Glomerular endothelial cell (primary cell): ENCODE measurements at places on chromosomes 2 and 18.

GRCh38 chr2:171347591-171348032 is 86.2 kb downstream of the METTL8 start:
- no peak for DNase-seq

GRCh38 chr2:100392715-100393114 is 24.8 kb downstream of the CHST10 start:
- no peak for DNase-seq

- no peak for DNase-seq
These were observed 399.7 kb downstream of the CPS1 start for GRCh38 chr2:210956101-210956500.

- DNase-seq = no peak
These were observed 19.6 kb downstream of the NDUFAF7 start for GRCh38 chr2:37250869-37251740.

GRCh38 chr2:228181098-228182019 is at the start of gene SPHKAP:
SPHKAP (minus strand) TSS chr2:228181687; CDS start chr2:228181598, 89 bp downstream.
- DNase-seq = no peak

- DNase-seq = no peak
These were observed 289.2 kb upstream of the HDAC4 start for GRCh38 chr2:239689985-239690384.

DNA sequence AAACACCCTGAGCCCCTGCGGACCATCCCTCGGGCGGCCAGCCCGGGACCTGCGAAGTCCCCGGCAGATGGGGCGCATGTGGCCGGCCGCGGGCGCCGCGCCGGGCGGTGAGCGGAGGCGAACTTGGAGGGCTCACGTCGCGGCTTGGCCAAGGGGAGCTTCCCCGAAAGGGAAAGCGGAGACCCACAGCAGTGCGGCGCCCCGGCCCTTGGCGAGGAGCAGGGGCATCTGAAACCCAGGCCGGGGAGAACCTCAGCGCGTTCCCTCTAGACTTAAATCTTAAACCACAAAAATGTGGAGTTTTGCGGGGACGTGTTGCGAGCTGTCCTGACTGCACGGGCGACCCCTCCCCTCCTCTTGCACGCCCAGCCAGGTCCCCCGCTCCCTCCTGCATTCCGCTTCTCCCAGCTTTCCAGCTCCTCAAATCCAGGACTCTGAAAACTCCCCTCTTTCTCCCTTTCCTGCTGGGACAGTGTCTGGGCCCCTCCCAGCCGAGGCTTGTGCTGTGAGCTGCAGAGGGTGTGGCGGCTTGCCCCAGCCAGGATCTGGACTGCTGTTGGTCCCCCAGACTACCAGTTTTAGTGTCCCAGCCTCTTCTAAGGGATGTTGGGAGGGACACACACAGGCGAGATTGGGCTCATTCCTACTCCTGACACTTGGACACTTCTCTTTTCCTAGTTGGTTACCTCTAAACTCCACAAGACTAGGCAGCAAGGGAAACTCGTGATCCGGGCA is 1.3 kb downstream of the FMNL2 start:
- DNase-seq = no peak

DNA sequence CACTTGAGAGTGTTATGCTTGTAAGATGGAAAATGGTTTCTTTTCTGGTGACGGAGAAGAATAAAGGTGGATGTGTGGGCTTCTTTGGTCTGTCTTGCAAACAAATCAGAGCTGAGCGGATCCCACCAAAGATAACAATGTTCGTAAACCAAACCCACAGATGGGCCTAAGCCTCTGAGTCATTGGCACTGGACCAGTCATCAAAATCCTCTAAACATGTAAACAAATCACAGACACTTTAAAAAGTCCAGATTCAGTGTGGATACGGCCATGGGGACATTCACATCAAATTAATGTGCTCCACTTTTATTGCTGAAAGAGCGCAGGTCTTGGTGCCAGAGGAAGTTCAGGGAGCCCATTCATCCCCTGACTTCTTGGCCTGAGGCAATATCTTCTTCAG is 60.5 kb upstream of the TMEM200C start:
- DNase-seq = no peak

- DNase-seq = no peak
These were observed 70.9 kb downstream of the AFF3 start for GRCh38 chr2:100071335-100072043.

DNA sequence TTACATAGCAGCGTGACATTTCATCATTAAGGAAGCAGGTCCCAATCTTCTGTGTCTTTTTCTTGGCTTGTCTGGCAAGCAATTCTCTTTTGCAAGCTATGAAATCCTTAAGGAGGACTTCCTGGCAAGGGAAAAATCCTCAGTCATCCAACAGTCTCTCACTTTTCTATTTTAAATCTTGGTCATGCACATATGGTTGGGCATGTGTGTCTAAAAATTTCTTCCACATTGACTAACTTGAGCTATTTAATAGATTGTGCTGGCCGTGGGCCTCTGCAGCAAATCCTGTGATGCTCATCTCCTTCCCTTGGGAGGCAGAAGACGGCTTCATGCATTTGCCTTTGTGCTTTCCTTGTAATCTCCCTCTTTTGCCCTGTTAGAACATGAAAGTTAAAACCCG is 634.3 kb upstream of the FANCL start:
- DNase-seq = no peak

DNA sequence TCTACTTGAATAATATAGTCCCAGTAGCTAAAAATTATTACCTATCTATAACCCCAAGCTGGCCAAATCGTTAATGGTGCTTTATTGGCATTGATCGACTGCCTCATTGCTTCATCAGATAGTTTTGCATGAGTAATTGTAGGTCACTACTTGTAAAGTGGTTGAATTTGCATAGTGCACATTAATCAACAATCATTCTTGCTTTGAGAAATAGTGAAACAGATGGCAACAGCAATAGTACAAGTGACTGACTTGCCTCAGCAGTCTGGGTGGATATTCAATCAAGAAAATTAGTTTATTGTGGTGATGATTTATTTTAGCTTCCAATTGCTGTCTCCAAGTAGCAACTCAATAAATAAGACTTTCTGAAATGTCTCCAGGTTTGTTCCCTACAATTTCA is 117.8 kb upstream of the NRXN1 start:
- DNase-seq = no peak

DNA sequence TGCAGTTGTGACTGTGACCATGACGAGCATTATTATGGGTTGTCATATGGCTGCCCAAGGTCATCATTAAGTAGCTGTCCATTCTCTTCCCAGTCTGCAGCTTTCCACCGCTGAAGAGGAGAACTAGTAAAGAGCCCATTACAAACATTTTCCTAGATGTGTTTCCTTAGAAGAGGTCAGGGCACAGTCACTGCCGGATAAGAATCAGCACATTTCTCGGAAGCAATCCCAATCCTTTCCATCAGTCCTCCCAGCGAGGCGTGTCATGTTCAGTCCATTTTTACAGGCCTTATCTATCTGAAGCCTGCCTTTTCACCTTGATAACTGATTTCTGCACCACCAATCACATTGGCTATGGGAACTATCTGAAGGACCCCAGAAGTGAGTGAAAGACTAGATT is 319.9 kb upstream of the SLC14A2 start:
- no peak for DNase-seq

DNA sequence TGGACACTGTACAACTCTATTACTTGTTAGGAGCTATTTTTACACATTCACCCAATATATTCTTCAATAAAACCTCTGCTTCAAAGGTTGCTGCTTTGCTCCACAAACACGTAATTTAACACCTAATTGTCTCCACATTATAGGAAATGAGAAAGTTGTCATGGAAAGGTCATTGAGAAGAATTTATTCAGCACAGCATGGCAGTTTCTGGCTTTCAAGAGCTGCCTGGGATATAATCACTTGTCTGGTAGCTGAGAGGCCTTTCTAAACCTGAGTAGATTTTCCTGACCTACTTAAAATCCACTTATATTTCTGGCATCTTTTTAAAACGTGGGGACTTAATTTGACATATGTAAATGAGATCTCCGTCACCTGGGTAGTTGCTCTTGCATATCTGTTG is 216.1 kb downstream of the ZNF804A start:
- no peak for DNase-seq

- DNase-seq = no peak
These were observed 22.7 kb downstream of the MGAT5 start for GRCh38 chr2:134276381-134277172.

DNA sequence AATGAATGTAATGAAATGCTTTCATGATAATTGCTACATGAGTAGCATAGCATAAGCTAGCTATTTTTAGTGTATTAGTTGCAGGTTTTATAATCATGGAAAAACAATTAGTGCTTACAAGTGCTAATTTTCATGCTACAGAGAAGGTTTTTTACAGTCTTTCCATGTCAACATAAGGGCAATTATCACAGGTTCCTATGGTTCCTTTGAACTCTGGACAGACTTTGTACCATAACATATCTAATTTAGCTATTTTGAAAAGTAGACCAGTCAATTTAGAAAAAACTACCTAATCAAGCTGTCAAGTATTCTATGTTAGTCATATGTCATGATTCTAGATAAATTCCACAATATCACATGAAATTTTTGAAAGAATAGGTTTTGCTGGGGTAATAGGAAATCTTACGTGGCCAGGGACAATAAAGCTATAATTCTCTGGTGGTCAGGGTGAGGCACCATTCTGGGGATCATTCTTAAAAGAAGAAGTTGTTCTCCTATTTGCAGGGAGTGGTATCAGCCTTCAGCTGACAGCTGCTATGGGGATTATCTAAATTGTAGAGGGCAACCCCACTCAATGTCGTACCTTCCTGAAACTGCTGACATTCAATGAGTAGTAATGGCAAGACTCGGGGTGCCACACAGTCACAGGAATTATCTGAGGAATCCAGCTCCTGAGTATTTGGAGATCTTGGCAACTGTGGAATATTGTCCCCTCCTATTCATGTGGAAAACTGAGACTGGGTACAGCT is 724.0 kb upstream of the LINC00305 start:
- DNase-seq = no peak

DNA sequence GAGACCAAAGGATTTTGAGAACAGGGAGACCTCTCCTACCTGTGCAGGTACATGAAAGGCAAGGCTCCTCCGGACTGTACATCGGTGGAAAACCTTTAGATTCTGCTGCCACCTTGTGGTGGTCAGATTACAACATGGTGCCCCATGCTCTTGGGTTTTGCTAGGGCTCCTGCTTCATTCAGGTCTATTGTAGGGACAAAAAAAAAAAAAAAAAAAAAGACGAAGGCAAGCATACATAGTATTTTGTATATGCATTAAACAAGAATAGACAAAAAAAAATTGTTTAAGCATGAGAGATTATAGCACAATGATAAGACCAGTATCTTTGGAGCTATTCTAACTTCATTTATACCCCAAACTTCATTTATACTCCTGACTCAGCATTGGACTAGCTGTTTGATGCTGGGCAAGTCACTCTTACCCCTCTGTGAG is 27.4 kb upstream of the SPR start:
- DNase-seq = no peak

DNA sequence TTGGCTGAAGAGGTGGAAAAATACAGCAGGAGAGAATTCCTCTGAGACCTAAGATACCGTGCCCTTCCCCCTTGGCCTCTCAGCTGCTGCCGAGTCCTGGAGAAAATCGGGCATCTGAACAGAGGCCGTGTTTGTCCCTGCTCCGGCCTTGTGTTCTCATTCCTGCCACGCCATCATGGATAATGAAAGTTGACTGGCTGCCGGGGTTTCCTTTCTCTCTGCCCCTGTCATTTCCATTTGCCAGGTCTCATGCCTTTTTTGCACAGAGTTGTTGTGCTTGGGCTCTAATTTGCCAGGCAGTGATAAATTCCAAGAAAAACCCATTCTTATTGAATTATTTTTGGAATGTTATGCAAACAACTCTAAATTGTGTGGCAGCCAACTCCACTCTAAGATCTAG is 496.9 kb upstream of the TNP1 start:
- no peak for DNase-seq

DNA sequence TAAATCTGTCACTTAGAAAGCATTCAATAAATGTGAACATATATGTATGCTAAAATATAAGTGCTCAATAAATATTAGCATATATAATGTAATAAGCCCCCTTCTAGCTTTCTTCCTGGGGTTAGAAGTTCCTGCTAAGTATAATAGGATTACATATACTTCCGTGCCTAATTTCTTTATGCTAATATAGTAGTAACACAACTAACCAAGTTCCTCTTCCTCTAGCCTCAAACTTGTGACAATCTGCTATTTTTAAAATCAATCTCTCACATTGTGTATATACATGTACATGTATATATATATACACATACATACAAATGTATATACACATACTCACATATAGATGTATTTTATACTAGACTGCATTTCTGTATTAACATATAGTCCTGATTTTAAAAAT is 32.2 kb downstream of the TLK1 start:
- no peak for DNase-seq

DNA sequence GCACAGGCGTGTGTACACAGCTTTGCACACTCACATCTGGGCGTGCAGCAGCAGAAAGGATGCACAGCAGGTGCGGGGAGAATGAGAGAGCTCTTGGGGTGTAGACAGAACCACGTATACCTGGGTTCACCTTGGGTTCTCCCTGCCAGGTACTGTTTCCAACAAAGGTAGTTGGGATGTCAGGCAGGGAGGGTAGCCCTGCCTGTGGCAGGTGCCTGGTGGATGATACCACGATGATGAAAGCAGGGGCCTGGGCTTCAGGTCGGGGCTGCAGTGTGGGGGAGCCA is 6.5 kb upstream of the ARID5A start:
- DNase-seq = no peak
